ENCODE measurements at places on chromosomes 6 and 20.

DNA sequence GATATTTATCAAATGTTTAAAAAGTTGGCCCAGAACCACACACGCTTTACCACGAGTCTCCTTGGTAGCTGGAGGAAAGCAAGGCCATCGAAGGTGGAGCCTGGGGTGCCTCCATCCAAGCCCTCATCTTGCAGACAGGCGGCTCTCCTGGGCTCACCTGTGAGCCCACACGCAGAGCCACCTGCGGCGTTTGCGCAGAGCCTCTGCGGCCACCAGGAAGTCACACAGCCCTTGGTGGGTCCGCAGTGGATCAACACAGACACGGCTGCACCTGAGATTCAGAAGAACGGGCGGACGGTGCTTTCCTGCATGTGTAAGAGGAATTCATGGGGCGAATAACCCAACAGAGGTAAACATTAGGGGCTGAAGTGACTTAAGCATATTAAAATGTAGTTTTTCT, 24.5 kb upstream of the SMOC2 start:
- DNase-seq: no peak

DNA sequence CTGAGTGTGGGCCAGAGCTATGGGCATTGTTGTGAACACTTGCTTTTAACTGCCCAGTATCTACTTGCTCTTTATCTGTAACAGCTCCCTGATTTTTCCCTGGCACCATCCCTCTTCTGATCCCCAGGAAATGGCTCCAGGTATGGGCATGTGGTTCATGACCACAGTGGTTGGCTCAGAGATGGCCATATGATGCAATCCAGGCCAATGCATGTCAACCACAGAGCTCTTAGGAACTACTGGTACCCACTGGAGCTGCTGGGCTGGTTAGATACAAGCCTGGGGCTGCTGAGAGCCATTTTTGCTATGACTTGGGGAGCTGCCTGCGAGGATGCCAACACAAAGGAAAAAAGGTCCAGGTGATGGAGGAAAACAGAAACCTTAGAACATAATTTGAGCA, 55.6 kb downstream of the KCNB1 start:
- DNase-seq: no peak

- DNase-seq: no peak
Observed at GRCh38 chr6:124028117-124028516, 224.5 kb downstream of the NKAIN2 start.

- DNase-seq: no peak
Observed at GRCh38 chr20:4791121-4791520, 69.4 kb downstream of the PRND start.

DNA sequence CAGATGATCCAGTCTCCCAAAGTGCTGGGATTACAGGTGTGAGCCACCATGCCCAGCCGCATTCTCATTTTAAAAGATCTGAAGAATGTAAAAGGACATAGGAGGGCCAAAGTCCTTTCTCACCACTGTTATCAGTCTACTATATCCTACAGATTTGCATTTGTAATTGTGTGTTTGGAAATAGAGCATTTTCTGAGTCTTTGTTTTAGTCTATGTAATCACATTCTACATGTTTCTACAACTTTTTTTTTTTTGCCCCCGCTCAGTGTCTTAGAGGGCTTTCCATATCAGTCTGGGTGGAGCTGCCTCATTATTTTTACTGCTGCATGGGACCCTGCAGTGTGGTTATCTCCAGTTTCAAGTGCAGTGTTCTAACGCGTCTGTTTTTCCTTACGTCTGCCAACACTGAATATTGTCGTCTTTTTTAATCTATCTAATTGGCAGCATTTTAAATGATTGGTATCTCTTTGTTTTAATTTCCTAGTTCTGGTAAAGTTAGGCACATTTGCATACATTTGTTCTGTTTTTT, 7.8 kb downstream of the CUL9 start:
- DNase-seq: no peak

- no peak for DNase-seq
Observed at GRCh38 chr6:13228264-13229204, 99.8 kb downstream of the TBC1D7 start.

- no peak for DNase-seq
Observed at GRCh38 chr6:12313992-12314589, 23.9 kb downstream of the EDN1 start.

DNA sequence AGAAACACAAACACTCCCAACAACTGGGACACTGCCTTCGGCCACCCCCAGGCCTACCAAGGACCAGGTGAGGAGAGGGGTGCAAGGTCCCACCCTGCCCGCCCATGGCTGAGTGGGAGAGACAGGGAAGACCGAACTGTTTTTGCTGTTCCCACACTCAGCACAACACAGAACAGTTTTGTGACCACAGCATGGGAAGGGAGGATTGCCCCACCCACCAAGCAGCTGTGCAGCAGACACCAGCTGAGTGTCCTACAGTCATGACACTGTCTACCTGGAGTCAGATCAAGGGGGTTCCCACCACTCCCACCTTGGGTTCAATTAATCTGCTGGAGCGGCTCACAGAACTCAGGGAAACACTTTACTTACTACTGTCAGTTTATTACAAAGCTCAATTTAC, 73.9 kb downstream of the SNX9 start:
- DNase-seq: no peak

- no peak for DNase-seq
Observed at GRCh38 chr20:37179683-37180524, 556 bp upstream of the MROH8 start.

GRCh38 chr20:43690943-43691598, 24.2 kb downstream of the MYBL2 start:
- DNase-seq: no peak

DNA sequence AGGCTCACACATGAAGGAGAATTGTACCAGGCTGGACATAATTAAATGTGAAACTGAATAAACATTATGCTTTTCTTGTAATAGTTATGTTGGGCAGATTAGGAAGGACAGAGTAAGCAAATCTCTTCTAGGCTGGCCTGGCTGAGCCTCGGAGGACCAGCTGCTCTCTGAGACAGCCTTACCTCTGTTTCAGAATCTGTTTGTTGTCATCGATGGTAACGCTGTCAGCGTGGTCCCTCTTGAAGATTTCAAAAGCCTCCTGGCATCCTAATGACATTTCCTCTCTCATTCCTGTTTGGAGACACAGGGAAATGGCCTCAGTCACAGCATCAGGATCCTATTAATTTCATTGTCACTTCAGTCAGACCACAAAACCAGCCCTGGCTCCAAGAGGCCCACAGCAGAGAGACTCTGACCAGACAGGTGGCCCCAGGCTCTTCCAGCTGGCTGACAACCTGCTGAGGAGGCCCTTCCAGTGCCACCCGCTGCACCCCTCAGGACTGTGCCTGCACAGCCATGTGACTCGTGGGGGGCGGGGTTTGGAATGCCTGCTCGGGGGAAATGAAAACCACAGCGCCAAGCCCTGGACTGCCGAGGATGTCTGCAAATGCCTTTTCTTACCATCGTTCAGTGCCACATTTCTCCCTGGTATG, 108.5 kb upstream of the KCNK16 start:
- DNase-seq: no peak

DNA sequence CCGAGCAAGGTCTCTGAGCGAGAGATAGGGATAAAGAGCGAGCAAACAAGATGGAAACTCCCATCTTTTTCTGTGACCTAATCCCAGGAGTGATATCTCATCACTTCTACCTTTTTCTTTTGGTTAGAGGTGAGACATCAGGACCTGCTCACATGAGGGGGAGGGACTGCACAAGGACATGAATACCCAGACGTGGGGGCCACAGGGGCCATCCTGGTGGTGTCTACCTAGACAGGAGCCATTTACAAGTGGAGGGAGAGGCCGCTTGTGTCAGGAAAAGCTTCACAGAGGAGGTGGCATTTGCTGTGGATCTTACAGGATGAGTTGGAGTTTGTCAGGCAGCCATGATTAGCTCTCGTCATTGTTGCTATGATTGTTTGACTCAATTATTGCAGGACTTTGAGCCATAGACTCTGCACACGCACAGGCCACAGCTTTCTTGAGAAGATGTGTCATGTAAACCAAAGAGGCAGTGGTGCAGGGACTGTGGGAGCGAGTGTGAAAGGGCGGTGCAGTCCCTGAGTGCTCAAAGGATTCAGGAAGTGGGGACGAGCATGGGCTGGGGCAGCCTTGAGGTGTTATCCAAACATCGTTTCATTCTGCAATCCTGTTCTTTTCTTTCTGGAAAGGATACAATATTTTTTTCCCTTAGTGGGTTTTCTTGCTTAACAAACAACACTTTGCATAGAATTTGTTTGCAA, 7.7 kb downstream of the NPEPL1 start:
- no peak for DNase-seq

DNA sequence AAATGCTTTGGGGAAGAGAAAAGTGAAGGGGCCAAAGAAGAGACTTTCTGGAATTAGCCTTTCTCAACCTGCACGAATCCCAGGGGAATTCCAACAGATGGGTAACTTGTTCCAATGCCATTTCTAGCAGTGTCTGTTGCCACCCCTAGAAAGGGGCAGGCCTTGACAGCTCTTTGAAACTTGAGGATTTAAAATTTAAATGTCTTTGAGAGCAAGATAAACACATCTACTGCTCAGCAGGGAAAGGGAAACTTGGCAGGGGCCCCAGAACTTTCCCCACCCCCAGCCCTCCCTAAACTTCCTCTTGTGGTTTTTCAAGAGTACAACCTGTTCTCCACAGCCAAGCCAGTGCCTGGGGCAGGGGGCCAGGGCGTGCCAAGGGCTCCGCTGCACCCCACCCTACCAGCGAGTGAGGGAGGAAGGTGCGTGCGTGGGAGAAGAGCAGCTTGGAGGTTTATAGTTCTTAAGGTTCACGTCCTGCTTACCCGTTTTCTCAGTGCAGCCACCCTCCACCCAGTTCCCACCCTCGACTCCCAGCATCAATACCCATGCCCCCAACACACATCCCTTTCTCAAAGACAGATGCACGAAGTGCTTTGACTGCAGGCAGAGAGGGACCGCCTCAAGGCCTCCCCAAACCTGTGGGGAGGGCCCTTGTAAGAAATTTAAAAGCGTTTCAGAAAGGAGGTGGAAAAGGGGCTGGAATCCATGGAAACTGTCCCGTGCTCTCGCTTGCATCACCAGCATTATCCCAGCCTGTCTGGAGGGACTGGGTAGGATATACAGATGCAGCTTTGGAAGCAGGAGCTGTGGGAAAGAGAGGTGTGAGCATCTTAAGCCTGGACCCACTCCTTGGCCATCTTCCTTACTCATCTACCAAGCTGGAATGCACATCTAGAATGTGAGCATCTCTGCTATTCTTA, 4.5 kb upstream of the TAF8 start:
- DNase-seq: no peak

DNA sequence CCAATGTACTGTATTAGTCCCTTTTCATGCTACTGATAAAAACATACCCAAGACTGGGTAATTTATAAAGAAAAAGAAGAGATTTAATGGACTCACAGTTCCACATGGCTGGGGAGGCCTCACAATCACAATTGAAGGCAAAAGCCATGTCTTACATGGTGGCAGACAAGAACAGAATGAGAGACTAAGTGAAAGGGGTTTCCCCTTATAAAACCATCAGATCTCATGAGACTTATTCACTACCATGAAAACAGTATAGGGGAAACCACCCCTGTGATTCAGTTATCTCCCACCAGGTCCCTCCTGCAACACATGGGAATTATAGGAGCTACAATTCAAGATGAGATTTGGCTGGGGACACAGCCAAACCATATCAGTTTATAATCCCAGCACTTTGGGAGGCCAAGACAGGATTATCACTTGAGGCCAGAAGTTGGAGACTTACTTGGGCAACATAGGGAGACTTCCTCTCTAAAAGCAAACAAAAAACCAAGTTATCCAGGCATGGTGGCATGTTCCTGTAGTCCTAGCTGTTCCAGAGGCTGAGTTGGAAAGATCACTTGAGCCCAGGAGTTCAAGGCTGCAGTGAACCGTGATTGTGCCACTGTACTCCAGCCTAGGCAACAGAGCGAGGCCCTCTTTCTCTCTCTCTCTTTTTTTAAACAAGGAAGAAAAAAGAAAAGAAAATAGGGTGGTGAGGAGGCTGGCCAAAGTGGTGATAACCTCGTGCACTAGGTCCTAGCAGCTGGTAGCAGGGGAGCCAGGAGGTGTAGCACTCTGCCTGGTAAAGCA, 22.9 kb upstream of the DDR1 start:
- no peak for DNase-seq

- no peak for DNase-seq
Observed at GRCh38 chr6:168892031-168892430, 361.6 kb downstream of the THBS2 start.

DNA sequence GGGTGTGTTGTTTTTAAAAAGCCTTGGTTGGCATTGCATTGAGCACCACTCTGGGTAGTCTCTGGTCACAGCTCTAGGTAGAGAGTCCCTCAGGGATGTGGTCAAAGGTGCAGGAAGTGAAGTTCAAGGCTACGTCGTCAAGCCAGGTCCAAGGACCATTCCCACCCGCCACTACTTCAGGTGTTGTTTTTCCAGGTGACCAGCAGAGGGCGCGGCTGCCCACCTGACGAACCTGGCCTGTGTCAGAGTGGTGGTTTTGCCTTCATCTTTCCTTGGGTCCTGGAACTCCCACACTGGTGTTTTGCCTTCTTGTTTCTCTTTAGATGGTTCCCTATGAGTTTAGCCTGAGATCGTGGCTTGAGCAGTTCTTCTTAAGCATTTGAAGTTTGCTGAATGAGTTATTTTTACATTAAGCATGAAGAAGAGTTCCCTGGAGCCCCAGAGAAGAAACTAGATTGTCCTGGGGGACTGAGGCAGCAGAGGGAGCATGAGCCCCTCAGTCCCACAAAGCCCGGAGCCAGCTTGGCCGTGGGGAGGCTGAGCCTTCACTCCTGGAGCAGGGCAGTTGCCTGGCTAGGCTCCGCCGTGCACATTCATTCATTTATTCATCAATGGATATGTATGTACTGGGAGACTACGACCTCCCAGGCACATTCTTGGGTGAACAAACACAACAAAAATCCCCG, 5.6 kb upstream of the PHACTR3 start:
- peak; percentile 83 for DNase-seq

DNA sequence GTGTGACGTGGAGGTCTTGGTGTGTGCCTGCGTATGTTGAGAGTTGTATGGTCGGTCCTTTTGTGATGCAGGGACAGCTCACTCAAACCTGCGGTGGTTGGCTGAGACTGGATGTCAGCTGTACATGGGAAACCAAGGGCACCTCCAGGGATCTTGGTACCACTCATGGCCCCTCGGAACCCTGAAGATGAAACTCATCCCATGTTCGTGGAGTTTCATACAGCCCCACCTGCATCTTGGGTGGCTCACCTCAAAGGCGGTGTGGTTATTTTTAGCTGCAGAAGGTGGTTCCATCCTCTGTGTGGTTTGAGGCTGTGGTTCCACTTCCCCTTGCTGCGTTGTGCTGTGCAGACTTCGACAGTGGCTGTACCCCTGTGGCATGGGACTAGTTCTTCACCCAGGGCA, 52.6 kb upstream of the SLC22A1 start:
- DNase-seq: no peak

- DNase-seq: no peak
Observed at GRCh38 chr6:124234801-124235200, 431.1 kb downstream of the NKAIN2 start.

DNA sequence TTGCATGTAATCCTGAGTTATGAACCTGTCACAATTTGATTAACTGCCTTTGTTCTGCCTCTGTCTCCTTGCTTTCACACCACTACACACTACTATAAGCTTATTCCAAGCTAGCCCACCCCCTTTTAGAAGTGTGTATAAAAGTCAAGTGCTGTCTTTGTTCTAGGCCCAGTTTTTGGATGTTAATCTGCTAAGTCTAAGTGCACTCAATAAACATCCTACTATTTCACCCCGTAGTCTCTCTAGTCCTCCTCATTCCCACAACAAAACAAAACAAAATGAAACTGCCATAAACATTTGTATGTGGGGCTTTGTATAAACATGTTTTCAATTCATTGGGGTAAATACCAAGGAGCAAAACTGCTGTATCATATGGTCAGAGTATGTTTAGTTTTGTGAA, 16.1 kb upstream of the SPACA1 start:
- DNase-seq: no peak

- peak; percentile 32 for DNase-seq
Observed at GRCh38 chr6:24064106-24064505, 61.9 kb upstream of the NRSN1 start.
